Upper lobe of left lung (tissue), 6 donors: ENCODE measurements at places on chromosomes 7 and 10. TPM values are rescaled to one million over a fixed set of nuclear protein-coding genes. Genes with fewer than 3 reads are reported as not detected.

The THNSL1 gene
- total RNA-seq = 2.9 TPM

The PPRC1 gene
- total RNA-seq = 32.2 TPM

The AFAP1L2 gene
- 4.2 TPM for total RNA-seq

The DENND2A gene
- total RNA-seq = 13.6 TPM

DNA sequence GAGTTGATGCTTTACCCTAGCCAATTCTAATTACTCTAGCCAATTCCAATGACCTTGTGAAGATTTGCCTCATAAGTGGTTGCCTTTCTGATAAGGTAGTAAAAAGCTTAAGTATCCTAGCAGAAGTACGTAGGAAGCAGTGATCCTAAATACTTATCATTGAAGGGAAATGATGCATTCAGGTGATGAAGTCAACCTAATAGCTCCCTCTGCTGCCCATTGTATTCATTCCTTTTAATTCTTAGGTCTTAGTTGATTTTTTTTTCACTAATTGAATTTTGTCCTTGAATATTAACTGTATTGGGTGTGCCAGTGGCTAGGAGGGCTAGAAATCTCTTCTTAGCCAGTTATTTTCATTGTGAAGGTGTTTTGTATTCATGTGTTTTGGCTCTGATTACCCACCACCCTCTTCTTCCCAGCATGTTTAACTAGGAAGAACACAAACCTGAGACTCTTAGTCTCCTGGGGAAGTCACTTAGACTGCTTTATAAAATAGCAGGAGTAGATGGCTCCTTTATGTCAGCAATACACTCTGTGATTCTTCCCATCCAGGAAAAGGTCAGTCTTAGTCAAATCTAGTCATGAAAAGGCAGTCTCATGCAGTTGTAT is 46.3 kb downstream of the PLEKHA8 start:
- no peak for DNase-seq

- peak; percentile 33 for DNase-seq
These were observed 28.7 kb downstream of the ST8SIA6 start for GRCh38 chr10:17425584-17426262.

DNA sequence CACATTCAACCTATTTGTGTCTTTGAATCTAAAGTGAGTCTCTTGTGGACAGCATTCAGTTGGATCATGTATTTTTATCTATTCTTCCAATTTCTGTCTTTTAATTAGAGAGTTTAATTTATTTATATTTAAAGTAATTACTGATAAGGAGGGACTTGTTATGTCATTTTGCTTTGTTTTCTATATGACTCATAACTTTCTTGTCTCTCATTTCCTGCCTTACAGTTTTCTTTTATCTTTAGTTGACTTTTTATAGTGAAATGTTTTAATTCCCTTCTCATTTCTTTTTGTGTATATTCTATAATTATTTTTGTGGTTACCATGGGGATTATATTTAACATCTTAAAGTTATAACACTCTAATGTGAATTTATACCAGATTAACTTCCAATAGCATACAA is 7.3 kb upstream of the ZNF518A start:
- no peak for DNase-seq

- no peak for DNase-seq
These were observed 47.2 kb downstream of the OSBPL3 start for GRCh38 chr7:24932815-24933214.

GRCh38 chr10:105745596-105746148 is 1104.6 kb downstream of the SORCS3 start:
- DNase-seq = no peak

GRCh38 chr10:50805981-50806622 is 66.4 kb downstream of the ASAH2B start:
- DNase-seq = no peak

DNA sequence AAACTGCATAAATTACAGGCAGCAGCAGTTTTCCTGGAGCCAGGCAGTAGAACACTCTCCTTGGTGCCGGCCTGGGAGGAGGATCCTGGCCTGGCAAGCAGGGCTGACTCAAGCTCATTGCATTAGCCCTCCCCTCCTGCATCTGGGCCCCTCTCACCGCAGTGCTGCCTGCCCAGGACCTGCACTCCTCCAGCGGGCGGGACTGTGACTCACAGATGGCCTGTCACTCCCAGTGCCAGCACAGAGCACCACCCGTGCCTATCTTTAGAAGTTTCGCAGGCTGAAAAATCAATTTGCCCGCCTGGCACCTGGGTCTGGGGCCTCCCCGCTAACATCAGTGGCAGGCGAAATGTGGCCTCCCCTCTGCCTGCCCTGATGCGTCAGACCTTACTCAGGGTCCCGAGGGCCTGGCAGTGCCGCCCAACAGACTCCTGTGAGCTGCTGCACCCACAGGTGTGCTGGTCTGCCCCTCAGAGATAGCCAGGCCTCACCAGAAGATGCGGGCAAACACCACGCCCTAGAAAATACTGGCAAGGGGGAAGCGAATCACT is 123.8 kb downstream of the KCNMA1 start:
- DNase-seq = peak; percentile 21

DNA sequence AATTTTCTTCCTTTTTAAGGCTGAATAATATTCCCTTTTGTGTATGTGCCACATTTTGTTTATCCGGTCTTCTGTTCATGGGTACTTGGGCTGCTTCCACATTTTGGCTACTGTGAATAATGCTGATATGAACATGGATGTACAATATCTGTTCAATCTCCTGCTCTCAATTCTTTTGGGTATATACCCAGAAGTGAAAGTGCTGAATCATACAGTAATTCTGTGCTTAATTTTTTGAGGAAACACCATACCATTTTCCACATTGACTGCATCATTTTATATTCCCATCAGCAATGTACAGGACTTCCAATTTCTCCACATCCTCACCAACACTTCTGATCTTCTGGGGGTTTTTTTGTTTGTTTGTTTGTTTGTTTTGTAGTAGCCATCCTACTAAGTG is 135.0 kb upstream of the INHBA start:
- DNase-seq = no peak

- DNase-seq = no peak
These were observed 290.8 kb upstream of the ZNF32 start for GRCh38 chr10:43939389-43939938.

DNA sequence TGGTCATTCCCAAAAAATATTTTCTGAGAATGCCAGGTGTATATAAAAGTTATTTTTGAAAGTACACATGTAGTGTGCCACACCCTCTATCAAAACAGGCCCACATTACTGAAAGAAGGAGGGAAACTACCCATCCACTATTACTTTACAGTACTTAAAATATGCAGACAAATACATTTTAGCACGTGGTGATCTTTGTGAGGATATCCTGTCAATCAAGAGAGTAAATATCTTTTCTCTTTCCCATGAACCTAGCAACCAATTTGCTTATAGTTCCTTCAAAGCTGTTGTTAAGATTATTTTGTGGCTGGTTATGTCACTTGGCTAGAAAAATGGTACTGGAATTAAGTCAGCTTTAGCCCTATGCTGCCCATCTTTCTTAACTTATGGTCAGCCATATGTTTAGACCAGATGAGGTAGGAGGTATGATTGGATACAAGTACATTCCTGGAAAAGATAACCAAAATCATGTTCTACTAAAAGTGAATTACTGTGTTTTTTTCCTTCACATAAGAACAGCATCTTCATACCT is 70.1 kb downstream of the AUTS2 start:
- no peak for DNase-seq

- DNase-seq = no peak
These were observed 131.1 kb upstream of the CDK1 start for GRCh38 chr10:60646966-60647796.

DNA sequence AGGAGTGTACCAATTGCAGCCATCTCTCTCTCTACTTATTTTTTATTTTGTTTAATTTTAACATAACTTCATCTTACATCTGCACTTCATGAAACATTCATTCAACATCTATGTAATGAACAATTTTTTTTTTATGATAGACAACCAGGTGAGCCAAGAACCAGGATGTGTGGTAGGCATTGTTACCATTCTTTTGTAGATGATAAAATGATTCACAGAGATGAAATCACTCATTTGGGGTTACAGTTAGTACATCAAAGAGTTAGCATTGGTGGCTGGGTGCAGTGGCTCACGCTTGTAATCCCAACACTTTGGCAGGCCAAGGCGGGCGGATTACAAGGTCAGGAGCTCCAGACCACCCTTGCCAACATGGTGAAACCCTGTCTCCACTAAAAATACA is 127.8 kb downstream of the HDAC9 start:
- no peak for DNase-seq

DNA sequence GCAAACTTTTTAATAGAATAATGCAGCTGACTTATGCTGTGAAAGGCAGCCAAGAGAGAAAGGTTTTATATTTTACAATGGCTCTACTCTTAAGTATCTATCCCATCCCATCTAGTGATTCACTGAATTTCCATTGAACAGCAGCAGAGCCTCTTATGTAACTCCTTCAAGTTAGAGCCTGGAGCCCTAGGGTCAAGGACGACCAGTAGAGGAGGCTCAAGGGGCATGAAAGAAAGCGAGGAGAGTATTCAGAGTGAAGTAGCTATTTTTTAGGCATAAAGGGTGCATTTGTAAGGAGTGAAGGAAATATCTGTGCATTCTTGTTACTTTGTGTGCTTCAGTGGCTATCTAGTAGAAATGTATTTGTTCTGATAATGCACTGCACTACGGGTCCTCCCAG is 180.2 kb upstream of the TPK1 start:
- no peak for DNase-seq

DNA sequence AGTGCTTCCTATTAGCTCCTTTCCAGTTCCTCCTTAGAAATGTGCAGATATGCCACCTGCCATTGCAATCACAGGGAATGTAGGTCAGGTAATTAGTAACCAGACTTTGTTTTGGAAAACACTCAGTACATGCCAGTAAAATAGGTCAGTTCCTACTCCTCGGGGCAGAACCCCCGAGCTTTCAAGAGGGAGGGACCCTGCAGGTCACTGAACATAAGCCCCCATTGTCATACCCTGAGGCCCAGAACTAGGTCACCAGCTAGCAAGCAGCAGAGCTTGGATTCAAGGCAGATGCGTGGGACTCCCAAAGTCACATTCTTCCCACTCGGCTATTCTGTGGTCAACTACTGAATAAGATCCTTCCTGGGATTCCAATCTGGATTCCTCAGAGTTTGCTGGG is 104.8 kb downstream of the PPP1R3C start:
- DNase-seq = no peak

DNA sequence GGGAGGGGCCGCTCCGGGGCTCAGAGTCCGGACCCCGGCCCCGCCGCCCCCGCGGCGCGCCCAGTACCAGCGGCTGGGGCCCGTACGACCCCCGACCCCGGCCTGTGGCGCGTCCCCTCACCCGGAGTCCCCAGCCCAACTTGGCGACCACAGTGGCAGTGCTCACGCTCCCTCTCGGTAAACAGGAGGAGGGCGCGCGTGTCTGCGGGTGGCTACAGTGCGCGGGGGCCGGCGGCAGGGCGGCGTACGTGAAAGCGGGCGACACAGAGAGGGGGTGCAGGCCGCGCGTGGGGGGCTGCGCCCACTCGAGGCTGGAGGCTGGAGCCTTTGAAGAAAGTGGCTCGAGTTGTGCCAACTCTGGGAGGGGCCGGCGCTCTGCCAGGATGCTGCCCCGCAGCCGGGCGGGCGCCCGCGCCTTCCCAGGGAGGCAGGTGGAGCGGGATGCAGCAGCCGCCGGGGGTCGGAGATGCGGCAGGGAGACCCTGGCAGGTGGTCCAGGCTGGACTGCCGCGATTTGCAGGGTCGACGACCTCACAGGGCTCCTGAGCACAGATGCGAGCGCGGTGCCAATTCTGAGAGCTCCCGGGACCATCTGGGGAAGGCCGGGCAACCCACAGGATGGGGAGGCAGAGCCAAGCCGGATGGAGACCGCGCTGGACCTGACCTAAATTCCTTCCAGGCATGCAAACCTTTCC is 655 bp downstream of the PTPRE start:
- DNase-seq = peak; percentile 47

DNA sequence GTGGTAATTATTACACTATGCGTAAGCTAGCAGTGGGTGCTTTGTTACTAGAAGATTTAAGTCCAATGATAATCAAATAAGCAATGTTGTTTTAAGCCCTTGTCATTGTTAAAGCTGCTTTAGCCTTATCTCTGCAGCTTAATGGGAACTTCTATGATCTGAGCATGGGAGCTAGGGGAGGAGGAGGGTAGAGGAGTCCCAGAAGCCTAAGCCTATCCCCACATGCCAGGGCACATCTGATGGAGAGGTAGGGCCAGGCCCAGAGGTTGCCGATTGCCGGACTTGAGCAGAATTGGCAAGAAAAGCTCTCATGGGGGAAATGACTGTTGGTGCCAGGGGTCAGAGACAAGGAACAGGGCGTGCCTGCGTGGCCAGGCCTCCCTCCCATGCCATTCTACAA is 13.4 kb downstream of the CUBN start:
- DNase-seq = no peak

- no peak for DNase-seq
These were observed 113.9 kb downstream of the CACNB2 start for GRCh38 chr10:18254086-18254485.

- peak; percentile 44 for DNase-seq
These were observed at the start of gene SLC29A4 for GRCh38 chr7:5282543-5283316. Gene SLC29A4, plus strand, starts transcription at chr7:5282943. Its CDS starts 4,874 bp downstream, at chr7:5287817.

GRCh38 chr10:95784279-95784913 is 28.4 kb downstream of the ENTPD1 start:
- DNase-seq = no peak

DNA sequence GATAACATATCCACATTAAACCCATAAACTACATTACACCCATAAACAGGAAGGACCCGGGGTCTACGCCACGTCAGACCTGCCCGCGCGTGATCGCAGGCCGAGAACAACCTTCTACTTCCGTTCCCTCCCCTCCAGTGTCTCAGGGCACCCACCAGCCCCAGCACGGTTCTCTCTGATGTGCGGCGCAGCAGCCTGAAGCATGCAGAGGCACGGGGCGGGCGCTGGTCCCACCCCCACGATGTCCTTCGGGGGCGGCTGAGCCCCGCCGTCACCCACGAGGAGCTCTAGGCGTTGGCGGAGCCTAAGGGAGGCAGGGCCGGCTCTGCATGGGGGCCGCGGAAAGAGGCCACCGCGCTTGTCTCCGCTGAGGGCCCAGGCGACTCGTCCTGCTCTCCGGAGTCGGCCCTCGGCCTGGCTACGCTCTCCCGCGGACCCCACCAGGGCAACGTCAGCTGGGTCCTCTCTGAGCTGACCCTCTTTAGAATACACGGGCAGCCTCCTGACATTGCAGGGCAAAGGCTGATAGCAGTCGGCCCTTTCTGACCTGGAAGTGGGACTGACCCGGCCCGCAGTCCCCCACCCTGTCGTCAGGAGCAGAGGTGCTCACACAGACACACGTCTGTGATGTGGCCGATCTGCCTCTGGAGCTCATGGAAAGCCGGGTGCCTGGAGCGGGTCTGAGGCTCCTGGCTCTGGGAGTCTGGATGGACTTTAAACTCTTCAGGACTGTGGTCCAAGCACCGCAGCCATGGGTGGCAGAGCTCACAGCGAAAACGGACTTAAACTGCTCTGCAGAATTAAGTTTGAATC is 65.6 kb upstream of the ADGRA1 start:
- DNase-seq = peak; percentile 76

DNA sequence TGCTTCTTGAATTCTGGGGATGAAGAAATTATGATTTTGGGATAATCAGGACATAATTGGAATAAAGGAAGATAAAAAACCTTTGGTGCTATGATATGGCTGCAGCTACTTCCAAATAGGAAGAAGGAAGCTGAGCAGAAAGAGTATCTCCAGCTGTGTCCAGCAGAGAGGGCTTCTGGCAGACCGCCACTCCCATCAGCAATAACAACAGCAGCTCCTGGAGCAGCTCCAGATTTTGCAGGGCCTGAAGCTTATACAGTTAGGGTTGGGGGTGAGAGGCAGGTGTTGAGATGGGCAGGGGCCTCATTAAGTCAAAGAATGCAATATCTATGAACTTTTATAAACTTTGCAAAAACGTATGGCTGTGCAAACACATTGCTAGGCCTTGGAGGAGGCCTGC is 62.3 kb downstream of the C10orf120 start:
- peak; percentile 10 for DNase-seq

- DNase-seq = no peak
These were observed 126.1 kb upstream of the PPP2R2D start for GRCh38 chr10:131774681-131775085.
